ENCODE measurements at places on chromosomes 13 and 19. TPM values are rescaled to one million over a fixed set of nuclear protein-coding genes. Genes with fewer than 3 reads are reported as not detected.

Gene ZNF586
- 20.1 TPM for total RNA-seq

Gene WDR87
- total RNA-seq: under 0.01 TPM

Gene NUP62
- total RNA-seq: 28.1 TPM

Gene ELF1
- total RNA-seq: 41.2 TPM

Gene COL5A3
- total RNA-seq: 5.0 TPM

Gene BCL3
- total RNA-seq: 13.2 TPM

Gene PTPRS
- total RNA-seq: 479 TPM

Gene FLT3LG
- 7.9 TPM for total RNA-seq

Gene TFDP1
- 76.1 TPM for total RNA-seq

Gene IZUMO4
- 0.58 TPM for total RNA-seq

Gene OR7C1
- total RNA-seq: not detected

Gene C1QTNF9
- not detected for total RNA-seq

Gene GAPDHS
- 0.17 TPM for total RNA-seq

Gene FAM124A
- 0.29 TPM for total RNA-seq

Gene CEACAM19
- total RNA-seq: 2.6 TPM

Gene KLK3
- not detected for total RNA-seq

Gene PALM3
- 0.99 TPM for total RNA-seq

Gene GJA3
- total RNA-seq: 16.7 TPM

Gene ZNF416
- total RNA-seq: 6.8 TPM

Gene CLIP3
- 30.8 TPM for total RNA-seq

Gene PLK5
- total RNA-seq: not detected

Gene CABP5
- not detected for total RNA-seq

Gene IGSF23
- 0.17 TPM for total RNA-seq

Gene GSX1
- total RNA-seq: not detected

Gene GNG8
- not detected for total RNA-seq

Gene CCDC70
- not detected for total RNA-seq

Gene LRRC25
- total RNA-seq: 0.15 TPM

Gene ZNF878
- total RNA-seq: not detected

Gene F2RL3
- not detected for total RNA-seq

Gene PRR36
- total RNA-seq: under 0.01 TPM

Gene ZNF813
- 3.5 TPM for total RNA-seq

Gene CACNG8
- total RNA-seq: 0.50 TPM

Gene MBD3L2
- not detected for total RNA-seq

Gene TRPM4
- total RNA-seq: 27.0 TPM

Gene LIN37
- 8.0 TPM for total RNA-seq

Gene PSG2
- total RNA-seq: 0.50 TPM

Gene ABCA7
- total RNA-seq: 6.0 TPM

Gene PDE4C
- total RNA-seq: 0.87 TPM

Gene FGF22
- not detected for total RNA-seq

Gene IZUMO2
- not detected for total RNA-seq

Gene POU2F2
- total RNA-seq: 0.17 TPM

Gene CERS4
- total RNA-seq: 16.7 TPM

Gene RASIP1
- total RNA-seq: 1.0 TPM

Gene ZNF850
- total RNA-seq: 0.83 TPM

Gene ZNF829
- 3.3 TPM for total RNA-seq

Gene PIH1D1
- total RNA-seq: 103 TPM

Gene CEACAM4
- total RNA-seq: not detected

Measured in smooth muscle cell of trachea (primary cell).